BJ (cell line): ENCODE measurements at places on chromosomes 6 and 20. TPM values are rescaled to one million over a fixed set of nuclear protein-coding genes. Genes with fewer than 3 reads are reported as not detected.

GRCh38 chr6:13368079-13368730 is 39.9 kb upstream of the TBC1D7 start:
- DNase-seq: no peak

Gene BANF2
- polyA plus RNA-seq: not detected in 2 replicates

- no peak for DNase-seq
These were observed 59.4 kb upstream of the TMEM200A start for GRCh38 chr6:130306377-130306776.

DNA sequence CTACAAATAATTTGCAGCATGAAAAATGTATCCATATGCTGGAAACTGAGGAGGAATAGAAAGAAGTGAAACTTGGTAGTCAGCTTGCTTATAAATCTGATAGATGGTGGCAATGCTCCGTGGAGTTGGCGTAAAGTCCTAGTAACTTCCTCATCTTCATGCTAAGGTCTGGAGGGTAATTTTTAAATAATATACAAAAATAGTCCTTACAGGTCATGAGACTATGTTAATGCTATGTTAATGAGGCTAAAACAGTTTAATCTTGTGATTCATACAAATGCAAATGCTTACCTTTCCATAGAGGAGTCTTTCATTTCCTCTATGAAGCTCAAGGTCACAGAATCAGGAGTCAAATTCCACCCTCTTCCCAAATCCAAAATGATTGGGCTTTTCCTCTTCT is 9.4 kb upstream of the CRIP3 start:
- no peak for DNase-seq

DNA sequence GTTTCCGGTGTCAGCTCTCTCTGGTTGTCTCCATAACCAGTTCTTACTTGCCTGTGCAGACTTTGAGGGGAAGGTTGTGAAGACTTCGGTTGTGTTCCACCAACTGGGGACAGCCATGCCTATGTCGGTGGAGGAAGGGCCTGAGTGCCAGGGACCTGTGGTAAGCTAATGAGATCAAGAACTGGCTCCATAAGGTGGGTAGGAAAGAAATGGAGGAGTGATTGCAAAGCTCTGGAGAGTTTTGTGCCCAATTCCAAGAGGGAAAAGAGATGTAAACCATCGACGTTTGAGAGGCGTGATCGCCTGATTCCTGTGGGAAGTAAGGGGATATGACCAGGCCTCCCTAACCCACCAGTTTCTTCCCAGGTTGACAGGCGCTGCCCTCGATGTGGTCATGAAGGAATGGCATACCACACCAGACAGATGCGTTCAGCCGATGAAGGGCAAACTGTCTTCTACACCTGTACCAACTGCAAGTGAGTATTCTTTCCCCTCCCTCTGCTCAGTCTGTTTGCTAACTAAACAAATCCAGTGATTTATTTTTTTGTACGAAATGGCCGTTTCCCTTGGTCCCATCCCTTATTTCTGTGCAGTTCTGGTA is 893 bp downstream of the POLR1H start:
- DNase-seq: no peak

Gene IER3
- 43.7 and 51.7 TPM in 2 replicates for polyA plus RNA-seq

Gene ARMC2
- 2.4 and 3.6 TPM in 2 replicates for polyA plus RNA-seq

- no peak for DNase-seq
These were observed 101.8 kb downstream of the COL21A1 start for GRCh38 chr6:56145616-56146015.

GRCh38 chr20:20593447-20594170 is 118.8 kb downstream of the RALGAPA2 start:
- no peak for DNase-seq

GRCh38 chr6:143685653-143686052 is 7.9 kb downstream of the PHACTR2 start:
- no peak for DNase-seq

GRCh38 chr20:18585134-18585533 is 2.7 kb upstream of the DTD1 start:
- peak; percentile 67 for DNase-seq
